ENCODE measurements at places on chromosomes 12 and 14.
A peak's percentile ranks its signal among the peaks of the same experiment; 100 is the strongest.

DNA sequence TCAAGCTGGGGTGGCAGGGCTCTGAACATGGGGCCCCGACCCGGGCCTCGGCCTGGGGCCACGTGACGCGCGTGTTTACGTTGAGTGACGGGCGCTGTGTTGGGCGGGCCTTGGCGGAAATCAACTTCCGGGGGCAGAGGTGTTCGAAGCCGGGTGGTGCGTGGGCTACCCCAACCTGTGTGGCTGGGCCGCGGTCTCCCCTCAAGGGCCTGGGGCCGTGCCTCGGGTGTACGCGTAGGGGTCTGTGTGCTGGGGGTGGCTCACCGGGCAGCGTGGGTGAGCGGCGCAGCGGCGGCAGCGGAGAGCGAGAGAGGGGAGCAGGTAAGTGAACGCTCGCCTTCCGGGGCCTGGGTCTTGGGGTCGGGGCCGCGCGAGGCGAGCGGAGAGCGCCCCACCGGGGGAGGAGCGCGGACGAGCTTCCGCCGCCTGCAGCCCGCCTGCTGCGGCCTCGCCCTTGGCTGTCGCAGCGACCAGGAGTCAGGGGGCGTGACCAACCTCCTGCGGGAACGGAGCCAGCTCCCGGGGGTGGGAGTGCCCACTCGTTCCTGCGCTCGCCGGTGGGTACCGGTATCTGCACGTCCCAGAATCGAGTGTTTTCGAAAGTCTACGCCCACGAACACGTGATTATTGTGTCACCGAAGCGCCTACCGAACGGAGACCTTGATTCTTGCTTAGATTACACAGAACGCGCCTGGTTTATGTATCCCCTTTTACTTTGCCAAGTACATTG is at the start of gene CCDC91:
TSS of gene CCDC91 (plus strand) at position 136 of the 730 bp plus-strand sequence. CDS start 66,760 bp downstream, outside the sequence.
- DNase-seq = peak; percentile 91

GRCh38 chr12:58529114-58529665 is 391.1 kb downstream of the LRIG3 start:
- no peak for DNase-seq

DNA sequence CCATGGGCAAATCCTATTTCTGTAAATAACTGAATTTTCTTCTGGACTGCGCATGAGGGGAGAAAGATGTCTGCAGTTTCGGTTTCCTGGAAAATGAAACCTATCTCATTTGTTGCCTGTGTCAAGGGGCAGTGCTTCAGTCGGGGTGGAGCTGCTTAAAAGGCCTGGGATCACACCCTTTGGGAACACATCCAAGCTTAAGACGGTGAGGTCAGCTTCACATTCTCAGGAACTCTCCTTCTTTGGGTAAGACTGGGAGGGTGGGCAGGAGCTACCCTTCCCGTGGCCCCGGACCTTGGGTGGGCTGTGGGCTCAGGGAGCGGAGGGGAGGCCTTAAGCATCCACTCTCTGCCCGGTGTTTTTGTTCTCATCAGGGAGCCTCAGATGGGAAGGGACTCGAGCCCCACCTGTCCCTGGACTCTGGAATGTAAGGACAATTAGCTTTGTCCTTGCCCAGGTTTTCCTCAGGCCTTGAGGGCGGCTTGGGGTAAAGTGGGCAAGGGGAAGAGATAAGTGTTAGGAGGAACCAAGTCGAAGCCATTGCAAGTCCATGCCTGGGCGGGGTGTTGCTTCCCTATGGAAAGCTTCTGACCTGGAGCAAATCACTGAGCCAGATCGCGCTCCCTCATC is at the start of gene IFI27:
TSS of gene IFI27 (plus strand) at position 185 of the 630 bp plus-strand sequence.
- DNase-seq = no peak

DNA sequence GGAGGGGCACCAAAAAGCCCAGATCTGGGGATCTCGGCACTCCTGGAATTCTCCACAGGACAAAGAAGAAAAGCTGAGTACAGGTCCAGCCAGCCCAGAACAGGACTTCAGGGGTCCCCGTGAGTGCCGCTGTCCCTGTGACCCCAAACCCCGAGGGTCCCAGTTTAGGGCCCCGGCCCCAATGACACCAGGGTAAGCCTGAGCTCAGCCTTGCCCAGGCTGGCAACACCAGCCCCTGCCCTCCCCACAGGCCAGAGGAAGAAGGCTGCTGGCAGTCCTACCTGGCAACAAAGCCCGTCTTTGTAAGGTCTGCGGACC is 1.8 kb downstream of the CDK2AP1 start:
- DNase-seq = no peak

DNA sequence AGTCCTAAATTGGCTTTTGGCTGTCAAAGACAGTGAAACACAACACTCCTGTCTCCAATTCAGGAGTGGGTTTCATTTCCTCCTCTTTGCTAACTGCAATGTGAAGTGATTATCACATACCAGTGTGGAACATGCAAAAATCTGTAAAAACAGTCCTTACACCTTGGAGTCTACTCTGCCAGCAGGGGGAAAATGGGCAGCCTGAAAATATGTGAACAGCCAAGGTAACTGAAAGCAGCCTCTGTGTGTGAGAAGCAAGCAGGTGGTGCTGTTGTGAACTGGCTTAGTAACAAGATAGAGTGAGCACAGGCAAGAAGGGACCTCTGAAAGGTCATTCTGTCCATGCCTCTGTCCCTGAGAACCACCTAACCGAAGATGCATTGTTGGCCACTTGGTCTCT is 6.0 kb downstream of the PRMT8 start:
- DNase-seq = no peak

DNA sequence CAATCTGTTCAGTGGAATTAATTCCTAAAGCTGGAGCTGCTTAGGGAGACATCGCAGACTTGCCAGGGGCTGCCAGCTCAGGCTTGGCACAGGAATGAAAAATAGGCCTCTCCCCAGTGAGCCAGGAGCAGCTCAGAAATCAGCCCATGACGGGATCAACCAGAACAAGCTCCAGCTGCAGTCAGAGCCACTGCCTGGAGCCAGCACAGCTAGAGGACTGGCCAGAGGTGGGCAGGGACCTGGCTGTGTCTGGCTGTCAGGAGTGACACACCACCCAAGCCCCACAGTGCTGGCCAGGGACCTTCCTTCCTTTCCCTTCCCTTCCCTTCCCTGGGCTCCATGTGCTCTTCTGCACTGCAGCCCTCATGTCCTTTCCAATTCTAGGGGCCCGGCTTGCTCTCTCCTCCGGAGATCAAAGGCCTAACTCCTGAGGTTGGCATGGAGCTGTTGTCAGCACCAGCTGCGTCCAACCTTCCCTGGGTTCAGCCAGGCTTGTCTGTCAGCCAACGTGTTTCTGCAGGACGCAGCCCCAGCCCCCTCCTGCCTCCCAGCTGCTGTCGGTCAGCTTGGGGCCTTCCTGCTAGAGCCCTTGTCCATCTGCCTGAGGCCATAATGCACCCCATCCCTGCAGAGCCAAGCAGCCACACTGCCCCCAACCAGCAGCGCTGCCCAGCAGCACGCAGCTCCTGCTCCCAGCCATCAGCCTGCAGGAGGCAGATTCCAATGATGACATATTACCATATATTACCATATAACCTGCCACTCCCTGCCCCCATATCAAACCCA is 149.3 kb downstream of the CALM1 start:
- no peak for DNase-seq
